ENCODE measurements at places on chromosomes 12 and 14.

DNA sequence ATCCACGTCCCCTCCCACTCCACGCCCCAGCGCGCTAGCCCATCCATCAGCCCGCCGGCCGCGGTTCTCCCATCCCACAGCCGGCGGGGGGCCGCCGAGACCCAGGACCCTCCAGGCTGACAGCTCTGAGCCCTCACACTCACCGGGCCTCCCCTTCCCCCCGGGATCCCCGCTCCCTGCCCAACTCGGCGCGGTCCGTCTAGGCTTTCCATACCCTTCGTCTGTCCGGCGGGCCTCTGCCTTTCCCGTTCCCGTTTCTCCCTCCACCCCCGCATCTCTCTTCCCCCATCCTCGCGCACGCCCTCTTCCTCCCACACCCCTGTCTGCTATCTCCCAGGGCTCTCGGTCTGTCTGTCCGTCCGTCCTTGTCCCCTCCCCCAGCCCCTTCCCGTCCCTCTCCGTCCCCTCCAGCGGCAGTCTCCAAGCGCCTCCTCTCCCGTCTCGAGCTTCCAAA lies 726 bp downstream of the ZFHX2 start:
- no peak for DNase-seq

DNA sequence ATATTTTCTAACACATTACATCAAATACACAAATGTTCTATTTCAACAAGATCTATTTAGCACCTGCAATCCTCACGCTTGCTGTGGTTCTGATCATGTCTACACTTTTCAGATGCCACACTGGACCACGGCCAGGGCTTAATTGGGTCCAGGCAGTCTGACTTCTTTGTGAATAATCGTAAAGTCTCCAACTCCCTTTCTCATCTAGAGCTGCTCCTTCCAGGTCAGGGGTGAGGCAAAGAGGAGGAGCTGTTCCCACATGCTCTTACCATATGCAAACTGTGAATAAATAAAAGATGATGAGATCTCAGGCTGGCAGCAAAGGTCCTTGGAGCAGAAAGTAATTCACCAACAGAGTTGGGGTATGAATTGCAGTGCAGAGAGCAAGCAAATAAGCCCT lies 316.6 kb downstream of the GLT1D1 start:
- no peak for DNase-seq

DNA sequence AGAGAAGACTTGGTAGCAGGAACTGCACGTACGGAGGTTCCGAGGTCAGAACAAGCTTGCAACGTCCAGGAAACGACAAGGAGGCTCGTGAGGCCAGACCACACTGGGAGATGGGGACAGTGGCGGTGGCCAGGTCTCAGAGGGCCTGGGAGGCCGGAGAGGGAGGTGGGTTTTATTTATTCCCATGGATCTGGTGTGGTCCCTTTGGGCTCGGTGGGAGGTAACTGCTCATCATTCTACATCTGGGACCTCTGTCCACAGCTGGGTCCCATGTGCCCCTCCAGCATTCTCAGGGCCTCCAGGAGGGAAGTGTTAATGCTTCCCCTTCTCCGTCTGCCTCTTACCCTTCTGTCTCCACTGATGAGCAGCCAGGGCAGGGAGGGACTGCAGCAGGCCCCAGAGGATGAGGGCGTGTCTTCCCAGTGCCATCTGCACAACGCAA lies 35.7 kb upstream of the NCOR2 start:
- no peak for DNase-seq

- DNase-seq, result no peak
These were observed 223.4 kb upstream of the AMIGO2 start for GRCh38 chr12:47303207-47303606.

- DNase-seq, result no peak
These were observed 97.9 kb downstream of the PAWR start for GRCh38 chr12:79592865-79593264.

- DNase-seq, result no peak
These were observed 145.3 kb downstream of the HELB start for GRCh38 chr12:66447643-66448042.

Measured in AG09319 (cell line).